Coronary artery (tissue), 2 donors: ENCODE measurements at places on chromosomes 12 and 14.

- DNase-seq: no peak
Observed at GRCh38 chr14:75096959-75097358, 27.5 kb downstream of the ZC2HC1C start.

DNA sequence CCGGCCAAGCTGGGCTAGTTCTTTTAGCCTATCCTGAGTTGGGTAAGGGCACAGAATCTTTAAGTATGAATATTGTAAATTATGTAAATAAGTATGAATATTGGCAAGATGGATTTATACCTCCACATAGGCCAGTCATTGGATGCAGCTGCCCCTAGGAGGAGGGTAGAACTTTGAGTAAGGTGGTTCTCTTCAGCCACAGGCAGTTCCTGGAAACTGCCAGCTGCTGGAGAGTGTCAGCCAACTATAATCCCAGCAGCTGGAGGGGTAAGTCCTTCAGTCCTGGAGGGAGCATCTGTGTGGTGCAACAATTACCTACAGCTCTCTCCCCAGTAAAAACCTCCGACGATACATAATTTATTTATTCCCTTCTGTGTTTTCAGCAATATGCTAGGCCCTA lies 65.8 kb upstream of the TMPO start:
- no peak for DNase-seq

- DNase-seq: no peak
Observed at GRCh38 chr12:29164477-29165393, 15.7 kb downstream of the FAR2 start.

DNA sequence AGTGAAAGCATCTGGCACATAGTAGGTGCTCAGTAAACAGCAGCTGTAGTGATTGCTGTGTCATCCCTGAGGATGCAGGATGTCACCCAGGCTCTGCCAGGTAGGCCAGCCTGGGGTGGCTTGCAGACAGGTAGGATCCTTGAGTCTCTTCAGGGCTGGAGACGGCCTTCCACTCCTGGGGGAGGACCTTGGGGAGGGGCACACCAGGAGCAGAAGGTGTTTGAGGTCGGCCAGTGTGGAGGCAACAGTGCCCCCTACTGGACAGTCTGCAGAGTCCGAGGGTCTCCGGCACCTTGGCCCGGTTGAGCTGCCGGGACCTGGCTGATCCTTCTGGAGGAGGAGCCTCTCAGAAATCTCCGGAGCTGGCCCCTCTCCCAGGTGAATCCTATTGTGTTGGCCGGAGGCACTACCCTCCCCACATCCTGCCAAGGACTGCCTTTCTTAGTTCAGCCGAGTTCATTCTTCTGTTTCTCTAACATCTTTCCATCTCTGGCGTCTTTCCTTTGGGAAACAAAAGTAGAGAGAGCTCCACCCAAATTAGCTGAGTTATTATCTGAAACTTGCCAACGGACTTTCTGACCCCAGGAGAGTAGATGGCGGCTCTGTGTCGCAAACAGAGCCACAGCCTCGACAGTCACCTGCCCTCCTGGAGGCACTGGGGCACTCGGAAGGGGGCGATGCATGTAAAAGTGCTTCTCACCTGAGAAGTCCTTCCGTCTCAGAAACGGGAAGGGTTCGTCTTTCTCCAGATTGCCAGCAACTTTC lies 41.8 kb upstream of the CLMN start:
- DNase-seq: no peak

DNA sequence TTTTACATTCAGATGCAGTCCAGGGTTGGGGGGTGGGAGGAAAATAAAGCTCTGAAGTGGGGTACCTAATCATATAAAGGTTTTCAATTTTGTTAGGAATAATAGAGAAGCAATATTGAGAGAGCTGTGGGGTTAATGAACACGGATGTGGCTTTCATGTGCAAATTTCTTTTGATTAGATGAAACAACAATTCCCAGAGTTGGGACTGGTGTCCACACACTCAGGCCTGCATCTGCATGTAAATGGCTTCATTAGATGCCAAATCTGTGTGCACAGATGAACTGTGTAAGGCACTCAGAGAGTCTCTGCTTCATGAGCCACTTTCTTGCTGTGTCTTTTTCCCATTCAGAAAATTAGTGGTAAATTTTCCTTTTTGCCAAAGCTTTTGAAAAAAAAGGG lies 377.1 kb upstream of the NOVA1 start:
- no peak for DNase-seq

- DNase-seq: no peak
Observed at GRCh38 chr12:49974231-49974675, 1.5 kb downstream of the AQP6 start.

- DNase-seq: no peak
Observed at GRCh38 chr14:70904373-70904772, 2.9 kb upstream of the PCNX1 start.

- DNase-seq: no peak
Observed at GRCh38 chr12:56007564-56008559, 10.8 kb downstream of the SUOX start.

DNA sequence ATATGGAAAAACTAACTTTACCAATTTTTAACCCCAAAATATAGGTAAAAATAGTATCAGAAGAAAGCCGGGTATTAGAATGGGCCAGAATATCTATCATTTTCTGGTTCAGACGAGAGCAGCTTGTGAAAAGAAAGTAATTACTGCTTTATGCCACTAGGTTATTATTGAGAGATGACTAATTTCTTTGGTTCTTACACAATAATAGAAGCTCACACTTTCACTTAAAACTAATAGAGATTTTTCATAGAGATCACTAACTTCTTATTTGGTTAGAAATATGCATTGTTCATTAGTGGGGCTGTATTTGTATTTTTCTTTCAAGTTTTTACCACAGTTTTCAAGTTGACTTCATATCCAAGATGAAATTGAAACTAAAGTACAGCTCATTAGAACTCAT lies 1241.2 kb upstream of the FLRT2 start:
- no peak for DNase-seq

- DNase-seq: no peak
Observed at GRCh38 chr14:68482772-68483395, 310.0 kb downstream of the ZFP36L1 start.

- no peak for DNase-seq
Observed at GRCh38 chr12:59780605-59781135, 184.8 kb downstream of the SLC16A7 start.

- no peak for DNase-seq
Observed at GRCh38 chr12:47941871-47942613, 21.4 kb upstream of the TMEM106C start.

DNA sequence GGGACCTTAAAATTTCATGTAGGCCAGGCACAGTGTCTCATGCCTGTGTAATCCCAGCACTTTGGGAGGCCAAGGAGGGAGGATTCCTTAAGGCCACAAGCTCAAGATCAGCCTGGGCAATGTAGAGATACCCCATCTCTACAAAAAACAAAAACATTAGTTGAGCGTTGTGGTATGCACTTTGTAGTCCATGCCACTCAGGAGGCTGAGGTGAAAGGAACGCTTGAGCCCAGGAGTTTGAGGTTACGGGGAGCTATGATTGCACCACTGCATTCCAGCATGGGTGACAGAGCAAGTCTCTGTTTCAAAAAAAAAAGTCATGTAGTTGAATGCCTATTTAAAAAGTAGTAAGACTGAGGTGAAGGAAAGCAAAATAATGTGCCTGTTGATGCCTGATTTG lies 83.5 kb downstream of the TTC6 start:
- no peak for DNase-seq

GRCh38 chr12:107525719-107526554 lies 159.7 kb upstream of the PWP1 start:
- DNase-seq: no peak

GRCh38 chr14:47149326-47149725 lies 497.7 kb upstream of the RPL10L start:
- no peak for DNase-seq

DNA sequence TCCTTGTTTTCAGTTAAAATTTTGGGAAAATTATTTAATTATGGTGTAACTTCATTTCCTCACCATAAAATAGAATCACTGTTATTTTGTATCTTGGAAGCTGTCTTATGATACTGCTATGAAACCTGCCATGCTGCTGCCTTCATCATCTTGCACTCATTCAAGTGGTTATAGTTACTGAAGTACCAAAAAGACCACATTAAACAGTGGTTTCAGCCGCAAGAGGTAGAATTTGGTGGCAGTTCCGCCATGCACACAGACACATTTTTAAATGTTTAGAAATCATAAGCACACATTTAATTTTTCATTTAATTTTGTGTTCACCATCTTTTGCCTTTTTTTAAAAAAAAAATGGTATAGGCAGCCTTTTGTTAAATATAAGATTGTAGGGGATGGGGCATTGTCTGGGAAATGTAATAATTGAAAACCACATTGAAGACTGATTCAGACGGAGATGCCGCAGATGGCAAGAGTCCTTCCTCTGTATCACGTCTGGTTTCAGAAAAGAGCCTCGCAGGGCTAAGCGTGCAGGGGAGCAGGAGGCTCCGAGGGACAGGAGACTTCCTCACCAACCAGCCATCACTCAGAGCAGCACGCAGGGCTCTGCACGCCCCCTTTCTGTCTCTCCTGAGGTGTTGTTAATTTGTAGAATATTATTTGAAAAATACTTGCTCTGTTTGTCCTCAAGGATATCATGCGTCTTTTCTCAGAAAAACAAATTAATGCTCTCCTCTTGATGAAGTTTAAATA lies 115.2 kb upstream of the PELI2 start:
- DNase-seq: no peak

DNA sequence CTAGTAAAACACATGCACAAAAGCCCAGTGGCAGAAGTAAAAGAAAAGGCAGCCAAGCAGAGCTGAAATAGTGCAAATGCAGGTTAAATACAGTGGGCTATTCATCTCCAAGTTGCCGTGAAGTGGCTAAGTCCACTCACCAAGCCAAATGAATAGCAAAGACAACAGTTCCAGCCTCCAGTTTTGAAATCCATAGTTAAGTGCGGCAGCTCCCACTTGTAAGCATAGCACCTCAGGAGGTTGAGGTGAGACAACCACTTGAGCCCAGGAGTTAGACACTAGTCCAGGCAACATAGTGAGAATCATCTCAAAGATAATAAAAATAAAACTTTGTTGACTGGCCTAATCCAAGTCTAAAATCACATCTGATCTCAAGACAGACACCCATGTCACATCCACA lies 9.8 kb upstream of the PHLDA1 start:
- no peak for DNase-seq

GRCh38 chr12:50894241-50894640 lies 51.5 kb downstream of the TMPRSS12 start:
- DNase-seq: no peak

- no peak for DNase-seq
Observed at GRCh38 chr12:1530592-1531152, 63.7 kb downstream of the FBXL14 start.
